AG04449 (cell line): ENCODE measurements at places on chromosomes 1 and 21.
A peak's percentile ranks its signal among the peaks of the same experiment; 100 is the strongest.

GRCh38 chr1:226986496-226987178, 46.5 kb downstream of the COQ8A start:
- no peak for DNase-seq

DNA sequence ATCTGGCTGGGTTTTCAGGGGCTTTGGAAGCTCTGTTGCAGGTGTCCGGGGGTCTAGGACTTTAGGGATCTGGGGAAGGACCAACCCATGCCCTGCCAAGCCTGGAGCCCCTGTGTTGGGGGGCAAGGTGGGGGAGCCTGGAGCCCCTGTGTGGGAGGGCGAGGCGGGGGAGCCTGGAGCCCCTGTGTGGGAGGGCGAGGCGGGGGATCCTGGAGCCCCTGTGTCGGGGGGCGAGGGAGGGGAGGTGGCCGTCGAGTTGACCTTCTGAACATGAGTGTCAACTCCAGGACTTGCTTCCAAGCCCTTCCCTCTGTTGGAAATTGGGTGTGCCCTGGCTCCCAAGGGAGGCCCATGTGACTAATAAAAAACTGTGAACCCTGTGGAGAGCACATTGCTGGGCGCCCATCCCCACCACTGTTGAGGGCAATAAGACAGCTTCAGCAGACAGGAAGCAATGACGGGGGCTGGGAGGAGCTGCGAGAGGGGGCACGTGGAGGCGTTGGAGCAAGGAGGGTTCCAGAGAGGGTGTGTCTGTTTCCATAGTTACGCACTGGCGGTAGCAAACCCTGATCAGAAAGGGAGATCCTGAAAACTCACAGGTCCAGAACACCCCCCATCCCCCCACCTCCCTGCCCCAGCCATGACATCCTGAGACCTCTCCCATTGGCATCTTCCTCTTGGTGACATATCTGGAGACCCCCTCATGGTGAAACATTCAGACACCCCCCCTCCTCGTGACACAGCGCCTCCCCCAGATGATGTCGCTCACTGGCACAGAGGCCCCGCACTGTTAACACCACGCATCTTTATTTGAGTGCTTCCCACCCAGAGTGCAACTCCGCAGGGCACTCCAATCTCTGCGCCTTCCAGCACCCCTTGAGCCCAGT, 8.4 kb downstream of the MYBPH start:
- no peak for DNase-seq

DNA sequence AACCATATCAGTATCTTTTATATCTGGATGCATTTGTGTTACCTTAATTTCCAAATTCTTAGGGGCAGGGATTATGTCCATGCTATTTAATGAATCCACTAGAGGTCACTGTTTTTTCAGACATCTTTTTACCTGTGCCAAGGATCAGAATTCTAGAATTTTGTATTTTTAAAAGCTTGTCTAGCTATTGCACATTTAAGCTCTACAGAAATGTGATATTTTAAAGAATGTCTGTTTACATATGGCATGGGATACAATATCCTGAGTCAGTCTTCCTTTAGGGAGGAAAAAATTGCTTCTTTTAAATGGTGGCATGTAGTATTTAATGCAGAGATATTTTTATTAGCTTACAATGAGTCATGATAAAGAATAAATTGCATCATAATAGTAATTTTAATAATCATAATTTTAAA, 11.3 kb downstream of the RPAP2 start:
- no peak for DNase-seq

DNA sequence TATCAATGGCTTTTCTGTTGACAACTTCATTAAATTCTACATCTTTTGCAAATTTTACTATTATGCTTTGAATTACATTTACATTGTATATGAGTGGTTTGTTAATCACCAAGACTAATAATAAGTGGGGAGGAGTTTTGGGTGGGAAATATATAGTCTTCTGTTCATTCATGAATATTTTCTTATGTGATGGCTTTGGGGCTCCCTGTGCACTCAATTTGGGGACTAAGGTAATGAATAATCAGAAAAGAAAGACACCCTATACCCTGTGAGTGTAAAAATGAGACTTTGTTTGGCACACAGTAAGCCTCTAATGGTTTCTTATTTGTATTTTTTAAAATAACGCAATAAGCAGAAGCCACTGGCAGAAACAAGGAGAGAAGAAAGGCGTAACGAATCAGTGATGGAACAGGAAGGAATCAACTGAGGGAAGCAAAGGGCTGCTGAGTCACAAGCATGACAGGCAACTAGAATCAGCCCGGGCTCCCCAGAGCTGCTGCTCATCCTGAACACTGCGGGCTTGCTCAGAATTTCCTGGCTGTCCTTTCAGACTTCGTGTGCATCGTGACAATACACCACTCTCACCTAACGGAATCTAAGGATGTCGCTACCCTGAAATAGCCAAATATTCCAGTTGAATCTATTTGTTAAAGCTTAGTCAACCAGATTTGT, 20.8 kb upstream of the RGS2 start:
- DNase-seq, result peak; percentile 45

- no peak for DNase-seq
Observed at GRCh38 chr1:246035060-246035541, 472.0 kb downstream of the SMYD3 start.

GRCh38 chr1:226268421-226269124, 40.4 kb downstream of the LIN9 start:
- DNase-seq, result peak; percentile 12

DNA sequence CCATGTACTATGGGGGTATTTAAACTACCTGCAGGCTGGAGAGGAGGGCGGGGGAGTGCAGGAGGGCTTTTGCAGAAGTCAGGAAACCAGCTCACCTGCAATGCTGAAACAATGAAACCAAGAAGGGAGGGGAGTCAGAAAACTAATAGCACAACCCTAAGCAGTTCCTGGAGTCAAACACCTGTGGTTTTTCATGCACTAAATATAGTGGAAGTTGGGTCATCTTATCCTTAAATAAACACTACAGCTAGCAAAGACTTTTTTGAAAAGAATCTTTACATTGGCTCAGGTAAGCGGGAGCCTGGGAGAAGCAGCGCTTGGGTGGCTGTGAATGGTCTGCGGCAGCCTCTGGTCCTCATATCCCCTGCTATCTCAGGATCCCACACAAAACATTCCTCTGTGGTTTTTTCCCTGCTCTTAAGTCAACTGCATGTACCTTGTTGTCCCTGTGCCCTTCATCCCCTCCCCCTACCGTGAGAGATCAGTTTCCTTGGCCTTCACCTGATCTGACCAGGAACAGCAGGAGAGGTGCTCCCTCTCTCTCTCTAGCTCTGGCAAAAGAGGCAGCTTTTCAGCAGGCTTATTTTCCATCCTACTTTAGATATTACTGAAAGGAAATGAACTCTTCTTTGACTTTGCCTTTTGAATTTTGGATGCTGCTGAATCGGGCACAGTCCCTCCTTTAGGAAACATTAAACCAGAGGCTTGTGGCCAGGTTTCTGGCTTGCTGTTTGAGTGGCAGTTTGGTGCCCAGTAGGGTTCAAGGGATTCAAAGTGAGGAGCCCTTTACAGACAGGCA, 26.6 kb downstream of the TENT5C start:
- no peak for DNase-seq

- DNase-seq, result no peak
Observed at GRCh38 chr1:52836035-52836434, 6.5 kb upstream of the ZYG11A start.
